A549 treated with Mapracorat at 1 μM for 4 hours (cell line): ENCODE measurements at places on chromosomes 7 and 10. TPM values are rescaled to one million over a fixed set of nuclear protein-coding genes. Genes with fewer than 3 reads are reported as not detected.

ERVW-1 gene
- not detected in 5 replicates for total RNA-seq

LRGUK gene
- total RNA-seq: 0.18 to 0.37 TPM (median 0.26 TPM) in 5 replicates

EN2 gene
- 0.54 to 1.1 TPM (median 0.86 TPM) in 5 replicates for total RNA-seq

ARHGEF5 gene
- total RNA-seq: 2.5 to 3.0 TPM (median 2.5 TPM) in 5 replicates

CPA5 gene
- not detected in 5 replicates for total RNA-seq

TMEM225B gene
- total RNA-seq: 0.38 to 1.2 TPM (median 0.84 TPM) in 5 replicates
